ENCODE measurements at places on chromosomes 3 and 15.

DNA sequence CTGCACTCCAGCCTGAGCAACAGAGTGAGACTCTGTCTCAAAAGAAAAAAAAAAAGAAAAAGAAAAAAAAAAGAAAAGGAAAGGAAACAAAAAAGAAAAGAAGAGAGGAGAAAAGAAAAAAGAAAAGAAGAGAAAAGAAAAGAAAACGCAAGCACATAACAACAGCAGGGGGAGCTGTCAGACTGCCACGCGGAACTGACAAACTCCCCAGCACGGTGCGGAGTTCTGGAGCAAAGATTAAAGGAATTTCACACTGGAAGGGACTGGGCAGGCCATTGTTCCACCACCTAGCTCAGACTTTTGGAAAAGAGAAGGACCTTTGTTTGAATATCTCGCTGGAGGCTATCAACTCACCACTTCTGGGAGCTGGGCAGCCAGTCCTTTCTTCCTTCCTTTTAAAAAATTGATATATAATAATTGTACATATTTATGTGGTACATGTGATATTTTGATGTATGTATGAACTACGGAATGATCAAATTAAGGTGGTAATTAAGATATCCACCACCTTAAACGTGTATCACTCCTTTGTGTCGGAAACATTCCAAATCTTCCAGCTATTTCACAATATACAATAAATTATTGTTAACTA is 40.5 kb downstream of the DPPA2 start:
- peak; percentile 28 for DNase-seq

DNA sequence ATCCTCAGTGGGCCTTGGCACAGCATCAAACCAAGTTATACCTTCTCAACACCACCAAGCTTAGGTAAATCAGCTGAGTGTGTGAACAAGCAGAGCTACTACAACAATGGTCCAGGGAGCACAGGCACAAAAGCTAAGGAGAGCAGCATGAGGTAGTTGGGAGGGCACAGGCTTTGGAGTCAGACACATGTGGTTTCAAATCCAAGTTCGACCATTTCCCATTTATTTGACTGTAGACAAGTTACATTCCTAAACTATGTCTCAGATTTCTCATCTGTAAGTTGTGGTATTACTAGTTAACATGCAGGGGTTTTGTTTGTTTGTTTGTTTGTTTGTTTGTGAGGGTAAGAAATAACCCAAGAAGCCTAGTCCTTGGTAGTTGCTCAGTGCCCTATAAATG is 46.9 kb downstream of the MLH1 start:
- DNase-seq = no peak

- DNase-seq = no peak
Observed at GRCh38 chr3:195079636-195080035, 191.3 kb downstream of the XXYLT1 start.

DNA sequence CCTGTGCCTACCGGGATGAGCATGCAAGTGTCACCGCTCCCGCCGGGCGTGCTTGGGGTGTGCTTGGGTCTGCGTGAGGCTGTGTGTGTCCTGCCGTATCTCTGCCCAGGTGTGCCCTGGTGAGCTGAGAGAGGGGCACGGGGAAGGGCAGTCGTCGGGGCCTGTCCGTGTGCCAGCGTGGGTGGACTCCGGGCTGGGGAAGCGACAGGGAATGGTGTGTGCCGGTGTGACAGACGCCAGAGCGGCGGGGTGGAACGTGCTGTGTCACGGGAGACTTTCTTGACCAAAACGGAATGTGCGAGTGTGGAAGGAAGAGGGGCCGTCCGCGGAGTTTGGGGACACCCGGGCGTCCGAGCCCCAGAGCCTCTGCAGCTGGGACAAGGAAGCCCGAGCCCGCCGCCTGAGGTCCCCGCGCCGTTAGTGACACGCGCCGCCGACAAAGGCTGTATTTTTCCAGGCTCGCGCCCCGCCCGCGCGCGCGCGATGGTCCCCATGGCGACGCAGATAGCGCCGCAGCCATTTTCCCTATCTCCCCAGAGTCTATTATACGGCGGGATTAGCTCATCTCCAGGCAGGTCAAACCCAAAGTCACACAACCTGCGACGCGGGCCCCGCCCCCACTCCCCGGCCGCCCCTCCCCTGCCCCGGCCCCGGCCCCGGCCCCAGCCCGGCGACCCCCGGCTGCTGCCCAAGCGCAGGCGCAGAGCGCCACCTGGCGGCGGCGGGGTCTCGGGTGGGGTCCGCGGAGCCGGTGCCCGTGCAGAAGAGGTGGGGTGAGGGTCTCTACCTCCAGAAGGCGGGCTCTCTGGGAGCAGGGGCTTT is 4.5 kb upstream of the GATA2 start:
- peak; percentile 56 for DNase-seq

GRCh38 chr3:150059241-150059640 is 88.5 kb upstream of the PFN2 start:
- no peak for DNase-seq

DNA sequence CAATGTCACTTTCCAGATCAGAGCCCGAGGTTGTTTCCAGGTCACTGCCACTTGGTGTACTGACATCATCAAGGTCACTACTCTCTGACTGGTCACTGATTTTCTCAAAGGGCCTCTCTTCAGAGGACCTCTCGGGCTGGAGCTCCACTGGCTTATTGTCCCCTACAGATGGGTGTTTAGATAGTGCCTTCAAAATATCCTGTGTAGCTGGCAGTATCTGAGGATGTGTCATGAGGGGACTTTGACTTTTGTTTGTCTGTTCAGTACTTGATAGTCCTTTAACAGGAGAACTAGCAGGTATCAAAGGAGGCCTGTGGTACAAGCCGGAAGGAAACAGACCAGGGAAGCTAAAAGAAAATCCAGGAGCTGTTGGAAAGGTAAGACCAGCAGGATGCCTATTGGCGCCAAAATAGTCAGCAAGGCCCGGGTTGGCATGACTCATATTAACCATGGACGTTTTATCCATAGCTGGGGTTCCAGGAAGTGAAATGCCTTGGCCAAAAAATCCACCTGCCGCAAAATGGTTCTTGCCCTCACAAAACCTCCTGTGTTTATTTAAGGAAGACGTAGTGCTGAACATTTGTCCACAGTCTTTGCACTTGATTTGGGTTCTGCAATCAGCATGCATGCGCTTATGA is 547.3 kb downstream of the MECOM start:
- no peak for DNase-seq

GRCh38 chr15:39312984-39313383 is 267.9 kb upstream of the THBS1 start:
- no peak for DNase-seq

DNA sequence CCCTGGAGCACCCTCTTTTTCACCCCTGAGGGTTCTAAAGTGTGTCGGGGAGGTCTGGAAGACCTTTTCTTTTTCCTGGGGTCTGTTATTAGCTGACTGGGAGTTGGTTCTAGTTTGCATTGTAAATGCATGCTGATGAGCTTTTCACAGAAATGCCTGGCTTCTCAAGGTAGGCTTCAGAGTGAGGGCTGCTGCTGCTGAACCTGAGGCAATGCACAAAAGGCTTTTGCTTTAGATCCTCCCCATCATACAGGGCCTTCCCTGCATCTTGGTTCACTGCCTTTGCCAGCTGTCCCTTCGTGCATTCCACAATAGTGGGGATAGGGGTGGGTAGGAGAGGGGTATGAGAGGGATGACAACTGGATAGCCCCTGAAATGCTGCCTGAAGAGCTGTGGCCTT is 46.6 kb downstream of the FAH start:
- DNase-seq = no peak

- no peak for DNase-seq
Observed at GRCh38 chr3:16069149-16069922, 105.1 kb upstream of the GALNT15 start.

DNA sequence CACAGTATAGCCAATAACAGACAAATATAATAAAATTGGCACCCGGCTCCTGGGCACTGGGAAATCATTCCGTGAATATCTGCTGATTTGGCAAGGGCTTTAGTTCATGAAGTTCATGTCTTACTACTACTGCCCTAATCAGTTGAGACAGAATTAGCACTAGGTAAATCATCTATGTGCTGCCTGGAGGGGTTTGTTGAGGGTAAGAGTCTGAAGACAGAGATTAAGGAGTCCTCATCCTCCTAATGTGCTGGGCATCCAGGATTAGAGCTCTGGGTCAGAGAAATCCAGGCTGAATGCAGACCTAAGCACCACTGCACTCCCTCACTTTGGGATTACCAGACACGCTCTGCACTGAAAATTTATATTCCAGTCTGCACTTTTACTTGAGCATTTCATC is 2.0 kb downstream of the SAMD7 start:
- DNase-seq = no peak

DNA sequence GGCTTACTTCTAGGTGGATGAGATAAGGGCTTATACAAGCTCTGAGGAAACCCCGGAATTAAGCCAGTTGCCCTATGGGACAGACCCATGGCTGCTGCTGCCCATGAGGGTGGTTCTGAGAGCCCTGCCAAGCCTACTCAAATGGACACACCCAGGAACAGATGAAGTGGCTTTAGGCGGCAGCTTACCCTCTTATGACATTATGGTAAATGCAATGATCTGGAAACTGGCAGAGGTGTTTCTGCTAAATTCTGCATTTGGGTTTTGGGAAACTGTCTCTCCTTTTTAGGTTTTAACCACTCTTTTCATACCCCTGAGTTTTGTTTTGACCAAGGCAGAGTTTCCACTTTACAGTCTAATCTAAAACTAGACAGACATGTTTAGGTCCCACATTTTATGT is 9.0 kb upstream of the ZBED2 start:
- DNase-seq = no peak

GRCh38 chr3:73245459-73245858 is 184.0 kb downstream of the EBLN2 start:
- no peak for DNase-seq

- DNase-seq = no peak
Observed at GRCh38 chr3:116871905-116872304, 162.3 kb downstream of the TUSC7 start.

GRCh38 chr3:3998140-3998922 is 199.1 kb downstream of the LRRN1 start:
- DNase-seq = peak; percentile 18

All from NCI-H524 treated with DMSO at 0.1 percent for 48 hours (cell line).